Esophagus squamous epithelium (tissue), 5 donors: ENCODE measurements at places on chromosomes 16 and 17.

GRCh38 chr16:51048544-51048943, 102.5 kb downstream of the SALL1 start:
- no peak for DNase-seq

GRCh38 chr16:27761816-27762215, 211.9 kb downstream of the KATNIP start:
- DNase-seq: no peak

DNA sequence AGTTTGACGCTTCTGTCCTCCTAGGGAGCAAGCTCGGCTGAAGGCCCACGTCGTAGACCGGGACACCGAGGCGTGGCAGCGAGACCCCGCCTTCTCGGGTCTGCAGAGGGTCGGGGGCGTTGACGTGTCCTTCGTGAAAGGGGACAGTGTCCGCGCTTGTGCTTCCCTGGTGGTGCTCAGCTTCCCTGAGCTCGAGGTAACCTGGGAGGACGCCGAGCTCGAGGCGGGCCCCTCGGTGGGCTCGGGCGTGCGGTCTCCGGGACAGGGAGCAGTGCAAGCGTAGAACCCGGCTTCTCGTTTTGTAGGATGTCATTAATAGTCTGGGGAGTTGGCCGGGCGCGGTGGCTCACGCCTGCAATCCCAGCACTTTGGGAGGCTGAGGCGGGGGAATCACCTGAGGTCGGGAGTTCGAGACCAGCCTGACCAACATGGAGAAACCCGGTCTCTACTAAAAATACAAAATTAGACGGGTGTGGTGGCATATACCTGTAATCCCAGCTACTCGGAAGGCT, 715 bp downstream of the ENDOV start:
- no peak for DNase-seq

DNA sequence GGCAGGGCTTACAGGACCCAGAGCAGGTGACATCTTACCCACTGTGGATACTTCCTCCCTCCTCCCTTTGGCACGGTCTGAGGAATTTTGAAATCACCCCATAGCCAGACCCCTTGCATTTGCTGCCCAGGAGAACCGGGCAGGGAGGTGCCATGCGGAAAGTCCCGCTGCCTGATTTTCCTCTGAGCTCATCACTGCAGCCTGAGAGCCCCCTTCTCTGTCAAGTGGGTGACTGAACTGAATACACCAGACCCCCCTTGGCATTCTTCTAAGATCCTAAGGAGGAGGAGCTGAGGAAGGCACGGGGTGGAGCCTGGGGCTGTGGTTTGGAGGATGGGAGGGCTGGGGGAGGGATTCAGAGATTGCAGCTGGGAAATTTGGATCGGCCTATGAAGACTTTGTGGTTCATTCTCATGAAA, 173.4 kb downstream of the RAB11FIP4 start:
- DNase-seq: no peak

DNA sequence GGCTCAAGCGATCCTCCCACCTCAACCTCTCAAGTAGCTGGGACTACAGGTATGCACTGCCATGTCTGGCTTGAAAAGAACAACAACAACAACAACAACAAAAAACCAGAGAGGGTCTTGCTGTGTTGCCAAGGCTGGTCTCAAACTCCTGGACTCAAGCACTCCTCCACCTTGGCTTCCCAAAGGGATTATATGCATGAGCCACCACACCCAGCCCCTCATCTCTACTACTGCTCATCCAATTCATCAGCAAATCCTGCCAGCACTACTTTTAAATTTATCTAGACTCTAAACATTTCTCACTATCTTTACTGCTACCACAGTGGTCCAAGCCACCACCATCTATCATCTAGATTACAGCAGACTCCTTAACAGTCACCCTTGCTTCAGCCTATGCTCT, 109.6 kb downstream of the BRIP1 start:
- DNase-seq: no peak

DNA sequence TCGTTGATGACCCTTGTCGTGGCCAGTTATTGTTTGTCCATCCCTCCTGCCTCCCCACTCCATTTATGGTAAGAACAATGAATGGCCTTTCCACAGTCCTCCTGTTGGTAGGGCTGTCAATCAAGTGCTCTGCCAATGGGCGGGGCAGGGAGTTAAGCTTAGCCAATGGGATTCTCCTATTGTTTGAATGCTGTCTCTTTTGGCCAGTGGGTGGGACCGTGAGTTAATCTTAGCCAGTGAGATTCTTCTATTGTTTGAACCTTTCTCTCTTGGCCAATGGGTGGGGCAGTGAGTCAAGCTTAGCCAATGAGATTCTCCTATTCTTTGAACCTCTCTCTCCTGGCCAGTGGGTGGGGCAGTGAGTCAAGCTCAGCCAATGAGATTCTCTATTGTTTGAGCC, 85.4 kb downstream of the IRX3 start:
- DNase-seq: no peak

DNA sequence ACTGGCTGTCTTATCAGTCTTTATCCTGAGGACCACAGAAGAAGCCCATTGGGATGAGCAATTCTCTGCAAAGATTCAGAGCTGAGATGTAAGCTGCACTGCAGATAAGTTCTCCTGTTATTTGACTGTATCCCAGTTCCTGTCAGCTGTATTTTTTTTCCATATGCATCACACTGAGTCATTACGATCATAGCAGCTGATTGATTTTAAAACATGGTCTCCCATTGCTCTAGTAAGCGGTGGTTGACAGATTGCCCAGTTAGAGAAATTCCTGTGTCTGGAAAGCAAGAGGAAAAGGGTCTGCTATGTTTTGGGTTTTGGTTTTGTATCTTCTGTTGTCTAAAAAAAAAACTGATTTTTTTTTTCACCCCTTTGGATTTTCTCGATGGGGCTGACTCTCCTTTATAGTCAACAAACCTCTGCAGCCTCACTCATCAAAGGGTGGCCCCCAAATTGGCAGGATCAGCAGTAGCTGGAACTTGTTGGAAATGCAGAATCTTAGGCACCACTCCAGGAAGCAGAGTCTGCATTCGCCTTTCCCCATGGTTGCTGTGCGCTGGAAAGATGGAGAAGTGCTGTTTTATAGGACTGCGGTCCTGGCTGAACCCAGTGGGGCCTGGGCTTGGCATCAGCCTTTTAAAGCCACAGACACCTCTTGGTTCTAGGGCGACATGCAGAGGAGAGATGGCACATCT, 220.1 kb upstream of the MPHOSPH6 start:
- no peak for DNase-seq

DNA sequence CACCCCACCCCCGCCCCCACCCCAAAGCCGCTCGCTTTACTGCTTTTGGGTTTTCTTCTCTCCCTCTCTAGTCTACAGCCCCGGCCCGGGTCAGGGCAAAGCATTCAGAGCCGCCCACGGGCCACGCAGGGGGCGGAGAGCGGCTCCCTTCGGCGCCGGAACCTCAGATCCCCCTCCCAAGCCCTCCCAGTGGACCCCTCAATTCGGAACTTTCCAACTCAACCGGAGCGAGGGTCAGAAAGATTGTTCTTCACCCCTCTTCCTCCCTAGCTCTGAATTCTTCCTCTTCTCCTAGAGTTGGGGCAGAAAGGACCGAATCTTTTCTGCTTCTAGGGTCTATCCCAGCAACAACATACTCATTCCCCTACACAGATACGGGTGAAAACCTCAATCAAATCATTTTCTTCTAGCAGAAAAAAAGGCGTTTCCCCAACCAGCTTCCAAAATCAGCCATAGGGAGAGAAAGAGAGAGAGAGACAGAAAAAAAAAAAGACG, 1.0 kb downstream of the HOXB2 start:
- no peak for DNase-seq
